ENCODE measurements at places on chromosomes 1 and 21.

GRCh38 chr1:166839600-166840308, 479 bp downstream of the POGK start:
- DNase-seq: peak; percentile 17

DNA sequence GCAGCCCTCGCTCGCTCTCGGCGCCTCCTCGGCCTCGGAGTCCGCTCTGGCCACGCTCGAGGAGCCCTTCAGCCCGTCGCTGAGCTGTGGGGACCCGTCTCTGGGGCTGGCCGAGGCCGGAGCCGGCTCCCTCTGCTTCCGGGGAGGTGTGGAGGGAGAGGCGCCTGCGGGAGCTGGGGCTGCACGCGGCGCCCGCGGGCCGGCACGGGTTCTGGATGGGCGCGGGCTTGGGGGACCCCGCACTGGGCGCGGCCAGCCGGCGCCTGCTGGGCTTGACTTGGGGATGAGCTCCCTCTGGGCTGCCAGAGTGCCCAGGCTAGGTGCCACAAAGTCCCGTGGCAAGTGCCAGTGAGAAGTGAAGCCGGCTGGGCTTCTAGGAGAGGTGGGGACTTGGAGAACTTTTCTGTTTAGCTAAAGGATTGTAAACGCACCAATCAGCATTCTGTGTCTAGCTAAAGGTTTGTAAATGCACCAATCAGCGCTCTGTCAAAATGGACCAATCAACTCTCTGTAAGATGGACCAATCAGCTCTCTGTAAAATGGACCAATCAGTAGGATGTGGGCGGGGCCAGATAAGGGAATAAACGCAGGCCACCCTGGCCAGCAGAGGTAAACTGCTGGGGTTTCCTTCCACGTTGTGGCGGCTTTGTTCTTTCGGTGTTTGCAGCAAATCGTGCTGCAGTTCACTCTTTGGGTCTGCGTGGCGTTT, 20.2 kb downstream of the EXOC8 start:
- no peak for DNase-seq

- no peak for DNase-seq
Observed at GRCh38 chr1:58249737-58250586, 296.6 kb downstream of the OMA1 start.

GRCh38 chr1:51119331-51119730, 17.3 kb downstream of the C1orf185 start:
- DNase-seq: no peak

DNA sequence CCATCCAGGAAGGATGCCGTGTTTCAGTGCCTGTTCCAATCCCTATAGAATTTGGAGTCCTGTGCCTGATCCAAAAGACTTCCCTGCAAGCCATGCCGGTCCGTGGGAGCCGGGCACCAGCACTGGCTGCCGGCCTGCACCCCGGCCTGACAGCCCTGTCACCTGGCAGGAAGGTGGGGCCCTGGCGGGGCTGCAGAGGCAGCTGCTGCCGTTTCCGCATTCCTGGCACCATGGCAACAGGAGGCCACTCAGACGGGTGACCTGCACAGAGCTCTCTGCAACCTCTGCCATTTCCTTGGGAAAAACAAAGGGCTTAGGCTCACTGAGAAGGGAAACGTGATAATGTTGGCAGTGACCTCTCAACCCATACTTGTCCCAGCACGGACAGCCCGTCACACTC, 63.2 kb upstream of the TMEM51 start:
- DNase-seq: no peak

GRCh38 chr1:181714428-181714827, 231.1 kb downstream of the CACNA1E start:
- no peak for DNase-seq

- peak; percentile 40 for DNase-seq
Observed at GRCh38 chr1:168084396-168085231, 52.1 kb downstream of the GPR161 start.

DNA sequence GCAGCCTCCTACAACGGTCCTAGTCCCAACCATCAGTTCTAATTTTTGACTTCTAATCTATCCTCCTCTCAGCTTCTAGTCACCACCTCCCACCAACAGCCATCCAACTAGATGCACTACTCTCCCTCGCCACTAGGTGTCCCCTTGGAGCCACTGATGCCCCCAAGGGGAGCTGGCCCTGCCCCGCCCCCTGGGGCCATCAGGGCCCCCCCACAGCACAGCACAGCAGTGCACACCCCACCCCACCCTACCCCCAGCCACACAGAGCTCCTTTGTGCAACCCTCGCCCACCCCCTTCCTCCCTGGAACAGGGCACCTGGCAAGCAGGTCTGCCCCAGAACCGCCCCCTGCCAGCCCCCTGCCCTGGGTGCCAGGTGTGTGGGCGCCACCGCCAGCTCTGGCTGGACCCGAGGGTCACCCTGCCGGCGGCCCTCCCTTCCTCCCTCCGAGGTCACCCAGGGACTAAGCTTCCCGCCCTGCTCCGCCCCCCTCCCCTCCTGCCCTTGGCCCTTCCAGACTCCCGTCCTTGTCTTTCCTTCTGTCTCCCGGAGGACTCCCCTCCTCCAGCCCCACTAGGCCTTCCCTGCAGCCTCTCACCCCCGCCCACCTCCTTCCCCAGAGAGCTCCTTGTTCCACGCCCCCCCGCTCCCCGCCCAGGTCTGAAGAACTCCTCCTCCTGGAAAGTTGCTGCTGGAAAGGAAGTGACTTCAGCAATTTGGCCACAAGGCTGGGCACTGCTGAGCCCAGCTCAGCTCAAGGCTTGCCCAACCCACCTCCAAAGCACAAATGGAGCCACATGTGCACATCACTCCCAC, 47.0 kb downstream of the AHDC1 start:
- DNase-seq: peak; percentile 59

DNA sequence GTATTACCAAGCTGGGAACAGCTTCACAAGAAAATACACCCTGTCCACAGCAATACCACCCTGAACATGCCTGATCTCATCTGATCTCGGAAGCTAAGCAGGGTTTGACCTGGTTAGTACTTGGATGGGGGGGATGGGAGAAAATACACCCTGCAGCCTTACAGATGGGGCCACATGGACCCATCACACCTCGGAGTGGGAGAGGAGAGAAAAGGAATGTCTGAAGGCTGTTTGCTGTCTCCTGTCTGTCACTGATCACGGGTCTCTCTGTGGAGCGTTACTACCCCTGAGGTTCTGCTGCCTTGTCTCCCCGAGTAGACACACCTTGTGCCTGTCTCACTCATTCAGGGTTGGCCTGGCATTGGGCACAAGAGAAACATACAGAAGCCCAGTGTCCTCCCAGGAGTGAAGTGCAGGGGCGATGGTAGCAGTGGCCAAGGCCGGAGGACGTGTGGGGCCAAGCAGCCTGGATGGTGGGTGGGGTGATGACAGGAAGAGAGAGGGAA, 48.0 kb downstream of the TEX35 start:
- no peak for DNase-seq

DNA sequence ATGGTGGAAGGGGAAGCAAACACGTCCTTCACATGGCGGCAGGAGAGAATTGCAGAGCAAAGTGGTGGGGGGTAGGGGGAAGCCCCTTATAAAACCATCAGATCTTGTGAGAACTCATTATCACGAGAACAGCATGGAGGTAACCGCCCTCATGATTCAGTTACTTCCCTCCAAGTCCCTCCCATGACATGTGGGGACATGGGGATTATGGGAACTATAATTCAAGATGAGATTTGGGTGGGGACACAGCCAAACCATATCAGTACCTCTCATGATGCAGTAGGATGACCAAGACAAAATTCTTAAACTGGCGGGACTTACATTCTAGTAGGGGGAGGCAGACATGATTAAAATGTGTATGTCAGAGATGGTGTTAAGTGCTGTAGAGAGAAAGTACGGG, 38.8 kb downstream of the WNT4 start:
- DNase-seq: no peak

DNA sequence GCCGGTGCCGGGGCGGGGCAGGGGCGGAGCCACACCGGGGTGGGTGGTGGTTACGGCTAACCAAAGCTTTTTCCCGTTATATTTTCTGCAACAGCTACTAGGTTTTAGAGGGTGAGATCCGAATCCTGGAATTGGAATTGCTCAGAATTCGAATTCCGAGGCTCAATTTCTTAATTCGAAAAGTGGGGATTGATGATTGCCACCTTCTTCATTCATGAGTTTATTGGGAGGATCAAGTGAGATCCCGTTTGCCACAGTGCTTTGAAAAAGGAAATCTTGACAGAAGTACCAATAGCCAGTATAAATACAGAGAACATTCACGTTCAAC, 207 bp upstream of the SVBP start:
- no peak for DNase-seq

- no peak for DNase-seq
Observed at GRCh38 chr21:41345934-41346685, 15.7 kb upstream of the MX2 start.

- DNase-seq: no peak
Observed at GRCh38 chr1:185759061-185759460, 24.9 kb downstream of the HMCN1 start.

DNA sequence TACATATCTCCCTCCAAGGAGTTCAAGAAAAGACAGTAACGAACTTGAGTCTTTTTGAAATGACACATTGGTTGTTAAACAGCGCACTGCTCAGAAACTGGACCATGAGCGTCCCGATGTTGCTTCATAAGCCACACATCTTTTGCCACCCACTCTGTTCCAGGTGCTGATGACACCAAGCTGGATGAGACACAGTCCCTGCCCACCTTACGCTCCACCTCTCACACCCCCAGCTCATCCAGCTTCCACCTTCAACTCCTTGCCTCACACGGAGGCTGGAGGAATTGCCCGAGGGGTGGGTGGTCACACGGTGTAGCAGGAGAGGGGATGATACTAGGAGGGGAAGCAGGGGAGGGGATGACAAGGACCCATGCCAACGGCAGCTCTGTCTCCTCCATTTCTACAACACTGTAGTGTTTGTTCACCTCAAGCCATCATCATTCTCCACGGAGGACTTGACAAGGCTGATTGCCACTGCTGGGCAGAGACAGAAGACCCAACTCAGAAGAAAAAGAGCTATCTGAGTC, 148.5 kb upstream of the TNR start:
- DNase-seq: no peak

DNA sequence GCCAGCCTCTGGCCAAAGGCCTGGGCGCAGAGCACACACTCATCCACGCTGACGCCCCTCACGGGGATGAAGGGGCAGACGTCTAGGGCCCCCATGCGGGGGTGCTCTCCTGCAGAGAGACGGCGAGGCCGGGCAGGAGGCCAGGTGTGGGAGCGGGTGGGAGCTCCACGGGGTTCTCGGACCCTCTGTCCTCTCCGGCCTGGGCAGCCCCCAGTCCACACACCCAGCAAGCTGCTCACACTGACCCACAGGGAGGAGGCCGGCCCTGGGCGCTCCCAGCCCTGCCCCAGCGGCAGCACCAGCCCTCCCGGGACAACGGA, 2.5 kb downstream of the FTCD start:
- DNase-seq: no peak

DNA sequence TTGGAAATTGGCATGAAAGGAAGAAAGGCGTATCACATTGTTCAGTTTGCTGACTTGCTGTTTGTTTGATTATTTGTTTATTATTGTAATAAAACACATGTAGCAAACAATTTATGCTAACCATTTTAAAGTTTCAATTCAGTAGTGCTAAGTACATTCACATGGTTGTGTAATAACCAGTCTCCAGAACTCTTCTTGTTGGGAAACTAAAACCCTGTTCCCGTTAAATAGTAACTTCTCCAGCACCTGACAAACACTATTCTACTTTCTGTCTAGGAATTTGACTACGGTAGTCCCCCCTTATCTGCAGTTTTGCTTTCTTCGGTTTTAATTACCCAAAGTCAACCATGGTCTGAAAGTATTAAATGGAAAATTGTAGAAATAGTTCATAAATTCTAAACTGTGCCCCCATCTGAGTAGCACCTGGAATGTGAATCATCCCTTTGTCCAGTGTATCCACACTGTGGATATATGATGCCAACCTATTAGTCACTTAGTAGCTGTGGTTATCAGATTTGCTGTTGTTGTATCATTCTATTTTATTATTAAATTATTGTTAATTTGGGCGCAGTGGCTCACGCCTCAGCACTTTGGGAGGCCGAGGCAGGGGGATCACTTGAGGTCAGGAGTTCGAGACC, 5.5 kb downstream of the MORC3 start:
- DNase-seq: no peak

- no peak for DNase-seq
Observed at GRCh38 chr21:31879241-31879650, 6.4 kb downstream of the HUNK start.

DNA sequence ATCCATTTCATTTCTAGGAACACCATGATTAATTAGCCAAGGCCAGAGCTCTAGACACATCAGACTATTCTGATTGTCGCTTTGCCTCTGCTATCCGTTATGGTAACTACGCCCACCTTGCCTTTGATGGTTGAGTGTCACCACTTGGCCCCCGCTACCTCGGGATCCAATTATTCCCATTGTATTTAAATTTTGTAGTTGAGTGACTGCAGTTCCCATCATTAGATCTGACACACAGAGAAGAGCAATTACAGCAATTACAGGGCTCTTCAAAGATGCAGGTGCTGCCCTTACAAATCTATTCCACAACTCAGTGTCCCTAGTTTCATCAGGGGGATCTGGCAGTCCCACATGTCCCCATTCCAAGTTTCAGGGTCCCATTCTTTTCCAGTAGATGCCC, 44.9 kb upstream of the ABCA4 start:
- no peak for DNase-seq

- DNase-seq: peak; percentile 49
Observed at GRCh38 chr1:44036409-44037139, 5.3 kb upstream of the SLC6A9 start.

DNA sequence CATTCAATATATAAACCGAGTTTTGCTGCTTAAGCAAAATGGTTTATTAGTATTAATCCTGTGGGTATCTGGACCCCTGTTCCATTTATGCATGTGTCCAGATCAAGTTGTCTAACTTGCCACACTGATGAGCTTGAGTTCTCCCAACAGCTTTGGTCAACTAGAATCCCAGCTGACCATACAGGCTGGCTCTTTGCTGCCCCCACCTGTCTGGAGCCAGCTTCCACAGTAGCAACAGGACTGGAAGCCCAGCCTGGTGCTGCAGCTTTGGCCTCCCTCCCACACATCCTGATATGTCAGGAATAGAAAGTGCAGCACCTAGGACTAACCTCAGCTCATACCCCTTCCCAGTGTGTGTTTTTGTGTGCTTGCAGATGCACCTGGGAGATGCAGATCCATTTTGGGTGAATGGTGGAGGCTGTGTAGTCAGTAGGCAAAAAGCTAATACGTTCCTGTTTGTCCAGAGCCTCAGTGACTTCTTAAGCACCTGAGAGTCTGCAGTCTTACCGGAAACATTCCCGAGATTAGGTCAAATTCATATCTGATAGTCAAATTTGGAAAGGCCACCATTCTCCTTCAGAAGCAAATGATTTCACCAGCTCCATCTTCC, 40.9 kb upstream of the BEND5 start:
- no peak for DNase-seq

Measured in activated T-helper 1 cell treated with anti-CD3 and anti-CD28 coated beads, Interleukin-2, amount 50 U/mL, for 16 hours (primary cell).